Mesothelial cell of epicardium (in vitro differentiated cells): ENCODE measurements at places on chromosomes 11 and 22.
A peak's percentile ranks its signal among the peaks of the same experiment; 100 is the strongest.

- DNase-seq, result no peak
Measured at GRCh38 chr11:16309226-16309625, 47.1 kb downstream of the SOX6 start.

GRCh38 chr11:12862696-12863469, 146.2 kb upstream of the RASSF10 start:
- DNase-seq, result peak; percentile 72

DNA sequence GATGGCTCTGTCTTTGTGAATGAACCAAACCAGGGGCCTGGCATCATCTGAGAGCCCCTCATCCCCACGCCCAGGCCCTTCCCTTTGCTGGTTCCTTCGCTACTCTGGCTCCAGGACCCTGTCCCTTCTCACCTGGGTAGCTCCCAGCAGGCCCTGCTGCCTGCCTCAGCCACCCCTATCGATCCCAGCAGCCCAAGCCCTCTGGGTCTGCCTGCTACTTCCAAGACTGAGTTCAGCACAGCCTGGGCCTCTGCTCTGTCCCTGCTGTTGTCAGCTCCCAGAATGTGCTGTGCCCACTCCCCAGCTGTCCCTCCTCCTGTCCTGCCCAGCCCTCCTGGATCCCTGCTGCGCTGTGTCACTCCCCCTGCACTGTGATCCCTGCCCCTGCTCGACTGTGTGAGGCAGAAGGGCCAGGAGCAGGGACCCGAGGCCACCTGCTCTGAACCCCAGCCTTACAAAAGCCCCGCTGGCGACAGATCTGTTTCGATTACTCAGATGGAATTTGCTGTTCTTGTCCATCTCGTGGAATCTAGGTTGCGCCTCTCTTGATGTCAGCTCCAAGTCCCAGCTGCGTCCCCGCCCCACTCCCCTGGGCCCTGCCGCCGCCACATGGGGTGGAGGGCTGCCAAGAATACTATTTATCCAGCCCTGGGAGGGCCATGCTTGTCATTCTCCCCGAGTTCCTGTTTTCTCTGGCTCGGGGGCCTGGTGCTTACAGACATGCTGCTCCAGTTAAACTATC, 13.0 kb downstream of the MRPL21 start:
- no peak for DNase-seq

- DNase-seq, result no peak
Measured at GRCh38 chr11:131917634-131918384, 547.4 kb downstream of the NTM start.

- no peak for DNase-seq
Measured at GRCh38 chr11:117332843-117333242, 5.2 kb downstream of the CEP164 start.

DNA sequence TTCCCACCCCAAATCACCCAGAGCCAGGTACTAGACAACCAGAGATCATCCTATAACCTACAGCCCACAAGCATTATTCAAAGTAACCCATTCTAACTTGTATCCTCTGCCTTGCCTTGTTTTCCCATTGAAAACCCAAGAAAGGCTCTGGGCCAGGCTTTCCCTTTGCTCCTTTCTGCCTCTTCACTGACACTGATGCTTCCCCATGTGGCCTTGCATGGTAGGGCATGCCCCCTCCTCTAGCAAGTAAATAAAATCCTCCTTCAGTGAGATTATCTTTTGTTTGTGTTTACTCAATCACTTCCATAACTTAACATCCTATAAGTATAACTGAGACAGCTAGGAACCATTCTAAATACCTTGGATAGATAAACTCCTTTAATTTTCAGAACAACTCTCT, 65.6 kb upstream of the FAR1 start:
- no peak for DNase-seq

GRCh38 chr11:83583757-83584366, 297.7 kb upstream of the CCDC90B start:
- DNase-seq, result no peak

- DNase-seq, result no peak
Measured at GRCh38 chr11:88597387-88597786, 259.9 kb upstream of the CTSC start.

DNA sequence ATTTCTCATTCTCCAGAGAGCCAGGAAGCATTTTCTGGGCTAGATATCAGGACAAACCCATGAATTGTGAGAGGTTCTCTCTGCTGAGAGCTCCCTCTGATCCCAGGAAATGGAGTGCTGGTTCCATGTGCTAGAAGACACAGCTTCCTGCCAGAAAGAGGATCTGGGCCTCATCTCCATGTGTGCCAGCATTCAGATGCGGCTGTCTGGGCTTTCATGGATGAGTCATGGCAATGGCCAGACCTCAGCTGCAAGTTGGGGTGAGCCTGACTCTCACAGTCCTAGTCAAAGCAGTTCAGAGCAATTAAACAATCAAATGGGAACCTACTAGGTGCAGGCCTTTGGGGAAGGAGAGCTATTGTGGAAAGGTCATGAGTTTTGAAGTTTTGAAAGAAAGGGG, 82.3 kb upstream of the EED start:
- no peak for DNase-seq

- DNase-seq, result peak; percentile 86
Measured at GRCh38 chr22:44625981-44626687, 75.9 kb upstream of the PRR5 start.

DNA sequence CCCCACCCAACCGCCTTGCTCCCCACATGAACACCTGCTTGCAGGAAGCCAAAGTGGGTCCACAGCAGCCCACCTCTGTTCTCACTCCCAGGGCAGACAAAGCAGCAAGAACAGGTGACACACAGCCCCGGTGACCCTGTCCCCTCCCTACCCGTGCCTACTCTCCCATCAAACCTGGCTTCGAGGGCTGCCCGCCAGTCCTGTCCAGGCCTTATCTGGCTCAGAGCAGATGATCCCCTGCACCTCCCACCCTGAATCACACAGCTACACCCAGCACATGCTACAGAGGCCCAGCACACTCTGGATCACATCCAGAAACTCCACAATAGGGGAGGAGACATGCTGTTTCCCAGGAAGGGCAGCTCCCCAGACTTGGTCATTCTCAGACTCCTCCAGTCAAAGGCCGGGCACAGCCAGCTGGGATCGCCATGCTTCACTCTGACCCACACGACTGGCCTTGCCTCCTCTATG, 6.2 kb upstream of the RGL4 start:
- no peak for DNase-seq

DNA sequence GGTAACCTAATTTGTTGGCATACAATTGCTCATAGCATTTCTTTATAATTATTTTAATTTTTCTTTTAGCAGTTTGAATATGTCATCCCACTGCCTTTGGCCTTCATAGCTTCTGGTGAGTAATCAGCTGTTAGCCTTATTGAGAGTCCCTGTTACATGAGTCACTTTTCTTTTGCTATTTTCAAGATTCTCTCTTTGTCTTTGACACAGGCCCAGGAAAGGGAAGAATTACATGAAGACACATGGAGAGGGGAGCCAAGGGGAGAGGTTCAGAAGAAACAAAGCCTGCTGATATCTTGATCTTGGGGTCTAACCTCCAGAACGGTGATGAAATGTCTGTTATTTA, 418.2 kb downstream of the METTL15 start:
- no peak for DNase-seq

- no peak for DNase-seq
Measured at GRCh38 chr11:60921777-60922335, 2.4 kb upstream of the TMEM132A start.

GRCh38 chr11:117805045-117805444, 8.0 kb upstream of the DSCAML1 start:
- no peak for DNase-seq

DNA sequence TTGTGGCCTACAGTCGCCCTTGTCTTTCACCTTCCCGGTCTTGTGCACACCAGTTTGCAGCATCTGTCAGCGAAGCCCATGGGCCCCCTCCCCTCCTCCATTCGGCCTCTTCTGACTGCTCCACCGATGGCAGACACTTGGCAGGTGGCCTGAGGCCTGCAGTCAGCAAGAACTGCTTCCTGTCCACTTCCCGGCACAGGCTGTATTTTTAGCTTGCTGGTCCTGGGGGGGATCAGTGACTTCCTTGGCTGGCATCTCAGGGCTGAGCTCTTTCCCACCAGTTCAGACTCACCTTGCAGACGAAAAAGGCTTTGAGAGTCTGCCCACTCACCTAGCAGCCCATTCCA, 106.4 kb downstream of the SYN3 start:
- no peak for DNase-seq

DNA sequence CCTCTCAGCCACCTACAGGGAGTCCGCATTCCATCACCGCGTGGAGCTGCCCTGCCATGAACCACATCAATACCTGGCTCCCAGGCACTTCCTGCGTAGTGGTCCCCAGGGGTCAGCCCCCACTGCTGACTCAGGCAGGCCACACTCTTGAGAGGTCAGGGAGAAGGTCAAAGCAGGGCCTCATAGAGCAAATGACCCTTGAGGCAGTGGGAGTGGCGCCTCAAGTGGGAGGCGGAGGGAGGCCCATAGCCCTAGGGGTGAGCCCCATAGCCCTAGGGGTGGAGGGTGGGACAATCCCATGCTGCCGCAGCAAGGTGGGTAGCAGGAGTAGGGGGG, 5.0 kb downstream of the PRDX5 start:
- DNase-seq, result no peak

DNA sequence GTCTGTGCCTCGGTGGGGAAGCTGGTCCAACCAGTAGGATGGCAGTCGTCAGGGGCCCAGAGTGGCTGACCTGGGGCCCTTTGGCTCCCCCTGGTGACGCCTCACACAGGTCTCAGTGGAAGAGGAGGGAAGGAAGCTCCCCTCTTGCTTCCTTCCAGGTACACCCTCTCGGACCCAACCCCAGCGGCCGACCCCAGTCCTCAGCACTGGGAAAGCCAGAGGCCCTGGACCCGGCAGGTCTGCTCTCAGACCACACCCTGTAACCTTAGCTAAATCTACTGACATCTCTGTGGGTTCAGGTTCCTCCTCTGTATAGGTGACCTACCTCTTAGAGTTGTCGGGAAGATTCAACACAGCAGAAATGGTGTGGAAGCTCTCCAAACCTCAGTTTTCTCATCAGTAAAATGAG, 3.4 kb upstream of the SCUBE1 start:
- DNase-seq, result peak; percentile 78

DNA sequence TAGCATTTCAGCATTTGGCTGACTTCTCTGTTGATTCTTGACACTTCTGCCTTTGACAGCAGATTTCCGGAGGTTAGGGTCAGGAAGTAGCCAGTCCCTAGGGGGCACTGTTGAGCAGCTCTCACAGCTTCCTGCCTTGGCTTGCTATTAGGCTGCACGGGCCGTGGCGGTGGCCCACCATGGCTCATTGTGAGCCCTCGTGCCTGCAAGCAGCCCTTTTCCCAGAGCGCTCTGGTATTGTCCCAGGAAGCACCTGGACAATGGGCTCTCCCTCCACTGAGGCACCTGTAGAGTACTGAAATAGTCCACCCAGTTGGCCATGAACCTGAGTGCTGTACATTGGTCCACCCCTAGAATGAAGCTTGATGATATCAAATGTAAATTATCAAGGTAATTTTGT, 100.2 kb upstream of the GAL start:
- DNase-seq, result peak; percentile 48

- DNase-seq, result no peak
Measured at GRCh38 chr11:10878408-10879214, 20.8 kb upstream of the ZBED5 start.

- no peak for DNase-seq
Measured at GRCh38 chr22:30841273-30841672, 127.3 kb downstream of the MORC2 start.

DNA sequence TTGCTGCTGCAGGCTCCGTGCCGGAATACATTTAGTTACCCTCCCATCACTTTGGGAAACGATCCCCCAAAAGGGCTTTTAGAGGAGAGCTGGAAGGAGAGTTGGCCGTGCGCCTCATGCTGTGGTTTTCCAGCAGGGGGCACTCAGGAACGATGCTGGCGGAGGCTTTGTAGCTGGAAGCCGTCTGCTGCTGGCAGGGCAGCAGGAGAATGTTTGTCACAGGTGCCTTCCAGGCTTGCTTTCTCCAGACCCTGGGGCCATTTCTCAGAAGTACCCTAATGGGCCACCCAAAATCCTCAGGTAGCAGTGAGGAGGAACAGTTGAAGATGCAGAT, 30.0 kb upstream of the CABP7 start:
- peak; percentile 70 for DNase-seq

GRCh38 chr11:125256541-125257189, 92.1 kb downstream of the PKNOX2 start:
- DNase-seq, result no peak

- DNase-seq, result no peak
Measured at GRCh38 chr11:132099692-132100091, 729.3 kb downstream of the NTM start.

GRCh38 chr22:47176573-47177333, 414.3 kb downstream of the TBC1D22A start:
- peak; percentile 16 for DNase-seq

DNA sequence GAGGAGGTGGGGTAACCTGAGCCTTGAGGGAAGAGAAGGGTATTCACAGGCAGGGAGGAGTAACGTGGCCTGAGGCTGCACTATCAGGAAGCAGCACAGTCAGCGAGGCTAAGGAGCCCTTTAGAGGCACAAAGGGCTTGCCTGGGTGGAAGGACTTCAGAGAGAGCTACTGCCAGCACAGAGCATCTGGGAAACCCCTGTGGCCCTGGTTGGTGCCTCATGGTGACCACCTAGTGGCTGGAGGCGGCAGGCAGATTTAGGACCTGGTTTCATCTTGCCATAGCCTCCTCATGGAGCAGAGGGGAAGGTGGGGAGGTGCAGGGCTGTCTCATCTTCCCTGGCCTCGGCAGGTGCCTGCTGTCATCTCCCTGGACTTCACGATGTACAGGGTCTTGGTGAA, 64.5 kb downstream of the MPPED1 start:
- no peak for DNase-seq

DNA sequence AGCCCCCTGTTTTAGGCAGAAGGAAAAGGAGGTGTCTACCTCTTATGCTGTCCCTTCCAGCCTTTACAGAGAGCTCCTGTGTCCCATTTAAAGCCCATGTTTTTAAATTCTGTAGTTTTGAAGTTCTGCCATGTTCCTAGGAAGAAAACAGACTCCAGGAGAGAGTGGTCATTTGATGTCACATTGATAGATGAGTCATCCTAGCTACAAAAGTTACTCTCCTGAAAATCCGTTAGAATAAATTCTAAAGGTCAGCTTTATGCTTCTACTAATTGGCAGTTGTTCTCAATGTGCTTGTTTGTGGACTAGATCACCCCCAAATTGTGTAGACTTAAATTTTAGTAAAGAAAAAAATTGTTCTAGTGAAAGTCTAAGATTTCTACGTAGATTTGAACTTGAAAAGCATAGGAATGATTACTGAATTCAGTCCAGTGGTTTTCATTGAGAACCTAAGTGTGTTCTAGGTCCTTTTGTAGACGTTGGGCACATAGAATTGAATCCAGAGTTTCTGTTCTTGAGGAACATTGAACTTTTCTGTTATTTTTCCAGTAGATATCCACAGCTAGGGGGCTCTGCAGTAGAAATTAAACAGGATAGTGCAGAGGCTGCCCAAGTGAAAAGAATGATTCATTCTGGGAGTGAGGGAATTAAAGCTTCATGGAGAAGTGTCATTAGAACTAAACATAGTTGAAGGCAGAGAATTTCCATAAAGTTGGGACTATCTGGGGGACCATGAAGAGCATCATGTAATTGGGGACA, 140.6 kb upstream of the RASSF10 start:
- no peak for DNase-seq

DNA sequence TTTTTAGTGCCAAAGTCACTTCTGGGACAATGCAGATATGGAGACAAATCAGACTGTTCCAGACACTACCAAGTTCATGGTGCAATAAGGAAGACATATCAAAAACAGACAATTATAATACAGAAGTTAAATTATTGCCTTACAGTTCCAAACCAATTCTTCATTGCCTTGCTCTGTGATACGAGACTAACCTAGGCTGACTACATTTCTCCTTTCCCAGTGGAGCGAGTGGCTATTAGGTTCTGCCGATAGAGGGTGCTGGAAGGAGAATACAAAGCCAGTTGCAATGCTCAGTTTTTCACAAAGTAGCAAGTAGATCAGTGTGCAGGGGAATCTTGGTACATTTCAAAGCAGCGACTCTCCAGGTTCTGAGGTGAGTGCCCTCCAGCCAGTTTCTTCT, 67.8 kb downstream of the FAM168A start:
- no peak for DNase-seq
